ENCODE measurements at places on chromosomes 1 and 21.
A peak's percentile ranks its signal among the peaks of the same experiment; 100 is the strongest.

DNA sequence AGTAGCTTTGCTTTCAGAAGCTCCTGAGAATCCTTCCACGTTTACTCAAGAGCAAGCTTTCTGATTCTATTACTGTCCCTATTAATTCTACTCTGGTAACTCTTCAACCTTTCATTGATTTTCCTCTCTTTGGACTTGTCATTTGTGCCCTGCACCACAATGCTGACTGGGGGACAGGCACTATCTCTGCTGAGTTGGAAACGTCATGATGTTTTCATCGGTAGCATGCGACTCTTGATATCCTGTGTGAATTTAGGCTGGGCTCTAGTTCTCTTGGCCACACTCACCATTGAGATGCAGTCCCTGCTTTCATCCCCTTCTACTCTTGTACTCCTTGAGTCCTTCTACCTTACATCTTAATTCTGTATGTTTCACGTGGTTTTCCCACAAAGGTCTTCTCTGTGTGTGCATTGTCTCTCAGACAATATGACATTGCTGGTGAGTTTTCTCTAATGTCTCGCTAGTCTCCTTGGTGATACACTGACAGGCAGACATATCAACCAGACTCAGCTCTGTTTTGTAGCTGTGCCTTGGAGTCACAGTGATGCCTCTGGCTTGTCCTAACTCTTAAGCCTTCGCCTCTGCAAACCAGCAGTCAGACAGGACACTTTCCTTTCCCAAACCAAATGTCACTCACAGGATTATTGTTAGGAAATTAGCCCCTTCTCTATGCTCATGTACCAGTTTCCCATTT, 223.6 kb upstream of the ADGRL2 start:
- peak; percentile 47 for DNase-seq

- no peak for DNase-seq
Observed at GRCh38 chr21:17114045-17114444, 398.8 kb upstream of the CXADR start.

GRCh38 chr1:181062836-181063428, 25.6 kb upstream of the IER5 start:
- no peak for DNase-seq

DNA sequence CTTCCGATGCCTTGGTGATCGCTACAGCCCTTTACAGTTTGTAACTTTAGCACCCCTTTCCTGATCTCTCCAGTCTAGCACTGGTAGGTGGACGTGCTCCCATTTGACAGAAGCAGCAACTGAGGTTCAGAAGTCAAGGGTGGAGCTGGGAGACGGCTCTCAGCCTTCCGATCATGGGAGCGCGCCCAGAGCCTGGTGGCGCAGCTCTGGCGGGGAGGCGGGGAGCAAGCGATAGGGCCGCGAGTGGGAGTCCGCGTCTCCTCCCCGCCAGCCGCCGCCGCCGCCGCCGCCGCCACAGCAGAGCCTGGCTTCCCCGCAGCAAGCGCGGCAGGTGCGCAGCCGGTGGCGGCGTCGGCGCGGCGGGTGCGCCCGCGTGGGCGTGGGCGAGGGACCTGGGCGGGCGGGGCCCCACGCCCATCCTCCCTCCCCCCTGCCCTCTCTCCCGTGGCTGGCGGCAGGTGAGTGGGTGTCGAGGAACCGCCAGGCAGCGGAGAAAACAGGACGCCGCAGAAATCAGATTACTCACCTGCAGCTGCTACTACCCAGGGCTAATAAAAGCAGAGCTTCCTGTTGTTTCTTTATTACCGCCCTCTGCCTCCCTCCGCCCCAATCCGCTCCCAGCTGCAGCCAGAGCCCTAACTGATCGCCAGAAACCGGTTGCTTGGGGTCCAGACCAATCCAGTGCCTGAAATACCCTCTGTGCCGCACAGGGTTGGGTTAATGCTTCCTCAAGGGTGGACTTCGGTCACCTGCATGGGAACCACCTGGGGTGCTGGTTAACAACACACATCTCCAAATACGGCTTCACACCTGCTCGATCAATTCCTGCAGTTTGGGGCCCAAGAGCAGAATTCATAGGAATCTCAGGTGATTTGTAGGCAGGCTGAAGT, 60.2 kb upstream of the ID3 start:
- peak; percentile 33 for DNase-seq

GRCh38 chr1:226626577-226626956, 78.0 kb downstream of the STUM start:
- peak; percentile 58 for DNase-seq

GRCh38 chr1:17274186-17275170, 25.6 kb downstream of the PADI3 start:
- DNase-seq: no peak
